ENCODE measurements at places on chromosomes 7 and 10.

GRCh38 chr10:129692695-129693094 is 225.7 kb downstream of the MGMT start:
- DNase-seq = no peak

DNA sequence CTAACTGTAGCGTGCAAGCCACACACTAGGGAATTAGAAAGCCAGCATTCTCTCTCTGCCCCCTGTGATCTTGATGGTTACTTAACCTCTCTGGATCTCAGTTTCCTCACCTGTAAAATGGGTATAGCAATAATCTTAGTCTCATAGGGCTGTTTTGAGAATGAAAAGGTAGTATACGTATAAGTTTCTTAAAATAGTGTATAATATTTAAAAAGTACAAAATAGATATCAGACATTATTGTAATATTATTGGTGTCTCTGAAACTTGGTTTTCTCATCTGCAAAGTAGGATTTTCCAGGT is 80.4 kb downstream of the CHN2 start:
- no peak for DNase-seq

GRCh38 chr7:127711872-127712271 is 59.9 kb downstream of the SND1 start:
- DNase-seq = no peak

- peak; percentile 56 for DNase-seq
Measured at GRCh38 chr10:103495321-103495720, 1.8 kb downstream of the NEURL1 start.

DNA sequence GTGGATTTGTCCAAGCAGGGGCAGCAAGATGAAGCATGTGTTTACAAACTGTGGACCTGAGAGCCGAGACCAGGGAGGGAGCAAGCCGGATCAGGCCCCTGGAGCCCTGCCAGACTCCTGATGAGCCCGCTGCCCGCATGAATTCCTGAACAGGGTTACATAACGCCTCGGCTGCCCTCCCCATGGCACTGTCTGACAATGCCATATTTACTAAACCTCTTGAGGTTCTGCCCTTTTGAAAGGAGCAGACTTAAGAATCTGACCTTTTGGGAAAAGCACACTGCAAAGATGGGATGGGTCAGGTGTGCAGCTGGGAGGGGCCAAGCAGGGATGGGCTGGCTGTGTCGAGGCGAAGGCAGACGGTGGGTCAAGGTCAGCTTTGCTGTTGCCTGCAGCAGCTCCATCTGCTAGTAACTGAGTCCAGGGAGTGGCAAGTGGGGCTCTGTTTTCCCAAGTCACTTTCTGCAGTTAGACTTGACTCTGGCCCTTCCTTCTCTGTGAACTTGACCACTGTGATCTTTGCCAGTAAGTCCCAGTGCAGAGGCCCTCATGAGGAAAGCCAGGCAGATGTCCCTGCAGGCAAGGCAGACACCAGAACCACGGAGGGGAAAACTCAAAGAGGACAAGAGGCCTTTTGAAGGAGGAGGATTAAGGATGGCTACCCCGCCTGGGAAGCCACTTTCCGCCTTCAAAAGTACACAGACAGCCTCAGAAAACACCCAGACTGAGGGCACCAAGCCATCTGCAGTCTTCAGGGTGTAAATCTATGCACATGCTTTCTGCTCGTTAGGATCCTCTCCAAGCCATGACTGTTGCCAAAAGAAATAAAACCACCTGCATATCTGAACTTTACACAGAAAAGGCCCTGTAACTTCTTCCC is 175.8 kb downstream of the TNS3 start:
- DNase-seq = peak; percentile 65

GRCh38 chr7:25025218-25025671 is 45.3 kb upstream of the OSBPL3 start:
- DNase-seq = peak; percentile 87

GRCh38 chr7:10237306-10237705 is 736.4 kb upstream of the PHF14 start:
- no peak for DNase-seq

GRCh38 chr10:71274901-71275796 is 43.9 kb upstream of the SLC29A3 start:
- peak; percentile 65 for DNase-seq

GRCh38 chr10:59905066-59905730 is 1.2 kb downstream of the CCDC6 start:
- no peak for DNase-seq

DNA sequence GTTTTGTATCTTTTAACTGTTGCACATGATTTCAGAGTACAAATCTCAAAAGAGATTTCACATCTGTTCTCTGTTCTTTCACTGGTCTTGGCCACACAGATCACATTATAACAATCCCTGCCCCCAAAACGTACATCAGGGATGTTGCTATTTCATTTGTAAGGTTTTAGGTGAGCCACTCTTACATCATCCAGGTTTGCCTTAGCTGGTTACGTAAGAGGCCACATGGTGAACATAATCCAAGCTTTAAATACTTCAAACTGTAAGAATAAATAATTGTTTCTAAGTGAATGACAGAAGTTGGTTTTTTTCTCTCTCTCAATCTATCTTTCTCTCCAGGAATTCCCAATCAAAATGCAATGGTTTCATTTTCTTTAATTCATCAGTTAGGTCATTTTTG is 245.9 kb upstream of the HGF start:
- DNase-seq = no peak

- DNase-seq = no peak
Measured at GRCh38 chr10:128263891-128264688, 137.9 kb upstream of the MKI67 start.

DNA sequence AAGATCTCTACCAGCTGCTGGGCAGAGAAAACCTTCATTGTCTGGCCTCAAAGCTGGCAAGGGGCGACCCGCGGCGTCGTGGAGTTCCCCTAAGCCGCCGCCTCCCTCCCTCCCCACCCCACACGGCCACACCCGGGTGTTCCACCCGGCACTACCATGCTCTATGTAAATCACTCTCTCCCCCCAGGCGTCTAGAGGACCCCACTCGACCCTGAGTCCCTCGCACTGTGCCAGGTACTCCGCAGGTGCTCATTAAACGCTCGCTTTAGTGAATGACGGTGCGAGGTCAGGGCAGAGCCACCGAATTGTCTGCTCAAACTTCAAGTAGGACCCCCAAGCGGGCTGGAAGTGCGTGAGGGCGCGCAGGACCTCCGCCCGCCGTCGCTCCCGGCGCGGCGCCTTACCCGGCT is 628 bp downstream of the PARP12 start:
- no peak for DNase-seq

GRCh38 chr10:48369501-48369900 is 63.0 kb downstream of the MAPK8 start:
- DNase-seq = no peak

GRCh38 chr7:49631960-49632359 is 141.5 kb upstream of the VWC2 start:
- no peak for DNase-seq

DNA sequence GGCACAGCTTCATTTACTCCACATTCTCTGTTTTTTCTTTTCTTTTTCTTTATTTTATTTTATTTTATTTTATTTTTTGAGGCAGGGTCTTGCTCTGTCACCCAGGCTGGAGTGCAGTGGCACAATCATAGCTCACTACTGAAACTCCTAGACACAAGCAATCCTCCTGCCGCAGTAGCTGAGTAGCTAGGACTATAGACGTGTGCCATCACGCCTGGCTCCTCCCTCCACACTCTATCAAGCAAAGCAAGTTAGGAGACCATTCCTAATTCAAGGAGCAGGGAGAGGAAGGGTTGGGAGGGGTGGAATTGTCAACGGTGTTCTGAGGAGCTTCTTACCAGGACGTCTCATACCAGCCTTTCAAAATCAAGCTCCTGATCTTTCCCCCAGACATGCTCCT is 52.4 kb downstream of the OAT start:
- DNase-seq = peak; percentile 43

GRCh38 chr10:75397496-75398199 is 3.9 kb downstream of the ZNF503 start:
- peak; percentile 79 for DNase-seq

DNA sequence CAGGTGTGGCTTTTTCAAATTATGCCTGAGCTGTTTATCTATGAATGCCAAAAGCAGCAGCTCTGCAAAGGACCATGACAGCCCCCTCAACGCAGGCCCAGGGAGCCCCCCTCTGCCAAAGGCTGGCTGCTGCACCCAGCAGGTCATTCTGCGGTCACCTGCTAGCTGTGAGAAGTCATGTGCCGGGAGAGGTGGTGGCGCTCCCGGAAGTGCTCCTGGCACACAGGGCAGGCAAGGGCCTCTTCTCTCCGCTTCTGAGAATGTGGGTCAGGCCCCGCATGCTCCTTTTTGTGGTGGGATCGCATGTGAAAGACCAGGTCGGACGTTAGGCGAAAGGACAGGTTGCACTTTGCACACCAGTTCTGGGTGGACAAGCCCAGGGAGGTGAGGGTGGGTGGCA is 16.4 kb downstream of the ZNF488 start:
- peak; percentile 71 for DNase-seq

- DNase-seq = peak; percentile 94
Measured at GRCh38 chr10:71213127-71213621, 804 bp downstream of the UNC5B start.

- DNase-seq = peak; percentile 19
Measured at GRCh38 chr10:86770412-86770960, 14.1 kb downstream of the BMPR1A start.

GRCh38 chr10:95742962-95743535 is 12.9 kb upstream of the ENTPD1 start:
- no peak for DNase-seq

All from osteoblast (primary cell).